ENCODE measurements at places on chromosomes 7 and 10. TPM values are rescaled to one million over a fixed set of nuclear protein-coding genes. Genes with fewer than 3 reads are reported as not detected.

The ETV1 gene
- 1.6 TPM for total RNA-seq

The TMEM229A gene
- 10.6 TPM for total RNA-seq

The TMEM254 gene
- total RNA-seq: 7.4 TPM

The NYAP1 gene
- 2.5 TPM for total RNA-seq

GRCh38 chr10:69101451-69102095, 13.7 kb downstream of the SRGN start:
- DNase-seq: no peak

- DNase-seq: no peak
These were observed 87.4 kb upstream of the RET start for GRCh38 chr10:42989481-42989921.

DNA sequence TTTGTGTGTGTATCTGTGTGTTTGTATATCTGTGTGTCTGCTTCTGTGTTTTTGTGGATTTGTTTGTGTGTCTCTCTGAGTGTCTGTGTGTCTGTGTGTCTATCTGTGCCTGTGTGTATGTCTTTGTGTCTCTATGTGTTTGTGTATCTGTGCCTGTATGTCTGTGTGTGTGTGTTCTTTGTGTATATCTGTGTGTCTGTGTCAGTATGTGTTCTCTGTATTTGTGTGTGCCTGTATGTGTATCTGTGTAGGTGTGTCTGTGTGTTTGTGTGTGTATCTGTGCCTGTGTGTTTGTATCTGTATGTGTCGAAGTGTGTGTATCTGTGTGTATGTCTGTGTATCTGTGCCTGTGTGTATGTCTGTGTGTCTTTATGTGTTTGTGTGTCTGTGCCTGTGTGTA, 118.2 kb downstream of the SH2D4B start:
- DNase-seq: no peak
